ENCODE measurements at places on chromosomes 12 and 14. TPM values are rescaled to one million over a fixed set of nuclear protein-coding genes. Genes with fewer than 3 reads are reported as not detected.

The LEMD3 gene
- 38.3 TPM for total RNA-seq

The PTGDR gene
- total RNA-seq: 0.23 TPM

The ASPG gene
- total RNA-seq: 1.4 TPM

The GARIN6 gene
- total RNA-seq: not detected

The STON2 gene
- 71.0 TPM for total RNA-seq

The MYO1H gene
- not detected for total RNA-seq

The TSHR gene
- not detected for total RNA-seq

The GMPR2 gene
- 67.0 TPM for total RNA-seq

The ADGRD1 gene
- 0.08 TPM for total RNA-seq

The MIP gene
- not detected for total RNA-seq

The LMO3 gene
- 15.1 TPM for total RNA-seq

The CCDC175 gene
- not detected for total RNA-seq

The PRB2 gene
- total RNA-seq: not detected

The SIX4 gene
- 50.2 TPM for total RNA-seq

The NEUROD4 gene
- total RNA-seq: not detected

The TMEM233 gene
- total RNA-seq: 0.24 TPM

The POTEG gene
- total RNA-seq: not detected

The SERPINA3 gene
- total RNA-seq: not detected

The OAS1 gene
- total RNA-seq: not detected

The AICDA gene
- not detected for total RNA-seq

The FGF6 gene
- total RNA-seq: not detected

The SSTR1 gene
- 2.3 TPM for total RNA-seq

The DAO gene
- not detected for total RNA-seq

The DPPA3 gene
- total RNA-seq: 2.8 TPM

The LMNTD1 gene
- total RNA-seq: not detected

The RASSF9 gene
- total RNA-seq: 0.35 TPM

The ABHD4 gene
- total RNA-seq: 38.8 TPM

The PHC1 gene
- 1,069 TPM for total RNA-seq

The PZP gene
- not detected for total RNA-seq

The LALBA gene
- not detected for total RNA-seq

The IGFBP6 gene
- total RNA-seq: 16.6 TPM

The SPIC gene
- total RNA-seq: not detected

The ADAMTS20 gene
- total RNA-seq: 8.7 TPM

The CLEC7A gene
- total RNA-seq: not detected

The CLEC12A gene
- total RNA-seq: not detected

The EFS gene
- 18.9 TPM for total RNA-seq

The A2M gene
- not detected for total RNA-seq

The NYNRIN gene
- total RNA-seq: 20.0 TPM

The STAC3 gene
- total RNA-seq: 3.0 TPM

The CLEC4E gene
- total RNA-seq: not detected

The MYF6 gene
- not detected for total RNA-seq

The FAM216A gene
- total RNA-seq: 27.1 TPM

The BBOF1 gene
- not detected for total RNA-seq

The CBLN3 gene
- total RNA-seq: 0.07 TPM

The FOXN4 gene
- 0.35 TPM for total RNA-seq

The AP5M1 gene
- total RNA-seq: 39.2 TPM

The CCDC38 gene
- total RNA-seq: not detected

The AQP6 gene
- not detected for total RNA-seq

The AKAP6 gene
- total RNA-seq: 0.38 TPM

The SLC4A8 gene
- total RNA-seq: 9.2 TPM

The CISTR gene
- total RNA-seq: not detected

The L3HYPDH gene
- total RNA-seq: 24.9 TPM

The HOTAIR gene
- total RNA-seq: not detected

The ANKS1B gene
- total RNA-seq: 5.8 TPM

The BHLHE41 gene
- total RNA-seq: 3.7 TPM

The CACNA1C gene
- 0.82 TPM for total RNA-seq

All from GM23338 (cell line).